ENCODE measurements at places on chromosomes 5 and 9.
A peak's percentile ranks its signal among the peaks of the same experiment; 100 is the strongest.

DNA sequence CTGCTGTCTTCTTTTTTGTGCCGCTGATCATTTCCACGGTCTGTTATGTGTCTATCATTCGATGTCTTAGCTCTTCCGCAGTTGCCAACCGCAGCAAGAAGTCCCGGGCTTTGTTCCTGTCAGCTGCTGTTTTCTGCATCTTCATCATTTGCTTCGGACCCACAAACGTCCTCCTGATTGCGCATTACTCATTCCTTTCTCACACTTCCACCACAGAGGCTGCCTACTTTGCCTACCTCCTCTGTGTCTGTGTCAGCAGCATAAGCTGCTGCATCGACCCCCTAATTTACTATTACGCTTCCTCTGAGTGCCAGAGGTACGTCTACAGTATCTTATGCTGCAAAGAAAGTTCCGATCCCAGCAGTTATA lies 17.1 kb downstream of the F2R start:
- no peak for DNase-seq

- no peak for DNase-seq
Measured at GRCh38 chr5:93911609-93912008, 170.2 kb upstream of the POU5F2 start.

DNA sequence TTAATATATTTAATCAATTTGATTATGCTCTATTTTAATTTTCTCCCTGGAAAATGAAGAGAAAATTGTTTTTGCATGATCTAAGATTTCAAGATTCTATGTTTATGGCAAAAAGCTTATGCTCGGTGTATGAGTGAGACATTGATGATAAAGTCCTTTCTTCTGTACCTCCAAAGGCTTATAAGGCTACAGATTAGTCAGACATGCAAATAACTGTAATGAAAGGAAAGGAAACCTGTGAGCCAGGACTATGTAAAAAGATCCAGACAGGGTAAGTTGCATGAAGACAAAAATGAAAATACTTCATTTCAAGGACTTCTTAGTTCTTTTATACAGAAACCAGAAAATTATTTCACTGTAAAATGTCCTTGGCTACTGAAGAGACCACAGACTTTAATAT lies 52.2 kb upstream of the EDIL3 start:
- DNase-seq, result no peak

DNA sequence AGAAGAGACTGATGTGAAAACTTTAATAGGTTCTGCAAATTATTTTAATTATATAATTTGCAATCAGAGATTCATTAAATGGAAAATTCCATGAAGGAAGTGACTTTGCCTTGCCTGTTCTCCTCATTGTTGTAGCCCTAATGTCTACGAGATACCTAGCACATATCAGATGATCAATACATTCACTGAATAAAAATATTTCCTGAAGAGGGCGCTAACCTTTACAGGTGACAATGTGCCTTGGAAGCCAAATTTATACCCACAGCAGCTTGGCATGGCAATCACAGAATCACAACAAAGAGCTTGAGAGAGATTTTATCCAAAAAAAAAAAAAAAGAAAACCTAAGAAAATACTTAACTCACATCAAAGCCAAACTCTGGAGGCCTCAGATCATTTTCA lies 17.4 kb downstream of the HAUS6 start:
- peak; percentile 54 for DNase-seq

DNA sequence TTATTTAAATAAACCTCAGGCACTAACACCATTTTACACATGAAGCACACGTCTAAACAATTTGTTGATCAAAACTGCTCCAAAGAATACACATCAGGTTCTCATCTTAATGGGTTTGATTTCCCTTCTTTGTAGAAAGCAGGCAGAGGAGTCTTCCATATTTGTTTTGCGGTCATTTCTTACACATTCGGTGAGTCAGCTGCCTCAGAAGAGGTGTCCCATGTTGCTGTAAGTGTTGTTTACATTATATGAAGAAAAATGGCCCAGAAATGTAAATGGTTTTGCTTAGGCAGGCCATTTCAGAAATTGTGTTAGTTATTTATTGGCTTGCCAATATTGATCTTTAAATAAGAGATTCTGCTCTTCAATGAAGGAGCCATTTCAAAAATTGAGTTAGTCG lies 325.8 kb downstream of the TENT4A start:
- DNase-seq, result no peak

- DNase-seq, result no peak
Measured at GRCh38 chr9:18596920-18597319, 123.0 kb downstream of the ADAMTSL1 start.
